ENCODE measurements at places on chromosomes 7 and 10.

DNA sequence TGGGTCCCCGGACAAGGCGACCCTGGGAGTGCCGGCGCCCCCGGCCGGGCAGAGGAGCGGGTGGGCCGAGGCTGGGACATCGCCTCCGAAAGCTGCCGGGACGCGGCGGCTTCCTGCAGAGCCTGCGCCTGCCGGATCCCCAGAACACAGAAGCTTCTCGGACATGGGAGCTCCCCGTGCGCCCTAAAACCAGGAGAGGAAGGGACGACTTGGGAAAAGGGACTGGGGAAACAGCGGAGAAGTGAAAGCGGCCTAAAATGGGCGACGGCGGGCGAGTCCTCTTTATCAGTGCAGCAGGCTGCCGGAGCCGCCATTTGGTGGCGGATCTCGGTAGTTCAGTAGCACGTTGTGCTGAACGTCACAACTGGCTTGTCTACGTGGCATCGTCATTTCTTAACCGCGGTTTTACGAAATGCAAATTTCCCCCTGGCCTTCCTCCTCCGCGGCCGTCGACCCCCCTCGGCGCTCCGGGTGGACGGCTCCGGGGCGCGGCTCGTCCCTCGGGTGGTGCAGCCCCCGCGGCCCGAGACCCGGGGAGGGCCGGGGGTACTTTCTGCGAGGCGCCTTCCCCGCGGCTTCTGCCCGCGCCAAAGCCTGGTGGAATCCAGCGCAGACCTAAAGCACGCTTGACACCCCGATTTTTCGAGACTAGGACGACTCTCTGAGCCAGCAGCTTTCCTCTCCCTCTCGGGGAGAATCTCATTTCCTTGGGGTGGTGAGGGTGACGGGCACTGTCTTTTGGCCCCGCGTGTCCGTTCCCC, 9.9 kb upstream of the SPAG6 start:
- peak; percentile 60 for DNase-seq

GRCh38 chr10:96608805-96609204, 22.0 kb upstream of the TM9SF3 start:
- no peak for DNase-seq

- DNase-seq: no peak
Observed at GRCh38 chr10:18860631-18861240, 187.9 kb upstream of the MALRD1 start.

DNA sequence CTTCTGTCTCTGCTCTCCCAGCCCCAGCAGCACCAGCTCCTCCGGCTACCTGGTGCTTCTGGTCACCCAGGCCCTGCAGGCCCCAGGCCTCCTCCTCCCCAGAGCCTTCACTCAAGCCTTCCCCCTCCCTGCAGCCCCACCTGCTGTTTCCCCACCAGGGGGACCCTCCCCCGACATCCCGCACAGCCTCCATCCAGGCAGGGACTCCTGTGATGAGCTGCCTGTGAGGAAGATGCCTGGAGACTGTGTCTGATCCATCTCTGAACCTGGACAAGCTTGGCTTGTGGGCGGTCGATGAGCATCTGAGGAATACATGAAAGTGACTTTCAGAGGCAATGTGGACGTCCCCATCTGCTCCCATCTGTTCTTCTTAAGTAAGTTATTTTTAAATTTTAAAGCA, 45.0 kb downstream of the RAMP3 start:
- DNase-seq: no peak

DNA sequence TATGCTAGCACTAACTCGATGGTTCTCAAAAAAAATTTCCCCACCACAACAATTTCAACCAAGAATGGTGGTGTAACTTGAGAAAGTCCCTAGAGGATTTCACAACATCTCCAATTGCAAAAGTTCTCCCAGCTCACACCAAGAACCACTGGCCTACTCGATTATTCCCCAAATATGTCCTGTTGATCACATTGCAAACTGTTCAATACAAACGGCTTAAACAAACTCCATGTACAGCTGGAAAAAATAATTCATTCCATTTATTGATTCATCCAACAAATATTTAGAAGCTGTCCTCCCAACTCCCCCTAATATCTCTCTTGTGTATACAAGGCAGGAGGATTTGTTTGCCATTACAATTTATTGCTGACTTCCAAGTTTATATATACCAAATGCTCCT, 19.1 kb downstream of the TMEM176B start:
- DNase-seq: no peak

DNA sequence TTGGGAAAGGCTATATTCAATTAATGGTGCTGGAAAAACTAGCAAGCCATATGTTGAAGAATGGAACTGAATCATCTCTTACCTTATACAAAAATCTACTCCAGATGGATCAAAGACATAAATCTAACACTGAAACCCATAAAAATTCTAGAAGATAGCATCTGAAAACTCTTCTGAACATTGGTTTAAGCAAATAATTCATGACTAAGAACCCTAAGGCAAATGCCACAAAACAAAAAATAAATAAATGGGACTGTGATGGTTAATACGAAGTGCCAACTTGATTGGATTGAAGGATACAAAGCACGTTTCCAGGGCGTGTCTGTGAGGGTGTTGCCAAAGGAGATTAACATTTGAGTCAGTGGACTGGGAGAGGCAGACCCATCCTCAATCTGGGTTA, 1130.0 kb downstream of the DNAJB9 start:
- no peak for DNase-seq

DNA sequence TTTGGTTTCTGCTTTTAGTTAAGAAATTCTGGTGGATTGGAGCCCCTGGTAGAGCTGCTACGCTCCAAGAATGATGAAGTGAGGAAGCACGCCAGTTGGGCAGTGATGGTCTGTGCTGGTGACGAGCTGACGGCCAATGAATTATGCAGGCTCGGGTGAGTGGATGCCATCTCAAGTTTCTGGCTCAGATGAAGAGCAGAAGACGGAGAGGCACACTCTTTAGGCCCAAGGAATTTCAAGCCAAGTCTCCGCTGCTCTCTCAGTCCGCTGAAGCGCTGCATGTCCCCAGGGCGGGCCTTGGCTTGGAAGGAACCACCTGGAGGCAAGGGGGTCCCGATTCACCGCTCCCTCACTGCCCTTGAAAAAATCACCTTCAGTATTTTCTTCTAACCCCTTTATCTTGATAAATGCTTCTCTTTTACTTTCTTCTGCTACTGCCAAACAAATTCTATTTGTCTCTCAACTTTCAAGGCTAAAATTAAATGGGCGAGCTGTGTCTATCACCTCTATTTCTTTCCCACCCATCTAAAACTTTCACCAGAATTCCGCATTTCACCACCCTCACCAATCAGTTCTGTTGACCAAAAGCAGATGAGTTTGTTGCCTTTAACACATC, 74.2 kb downstream of the ARMC3 start:
- DNase-seq: peak; percentile 51

DNA sequence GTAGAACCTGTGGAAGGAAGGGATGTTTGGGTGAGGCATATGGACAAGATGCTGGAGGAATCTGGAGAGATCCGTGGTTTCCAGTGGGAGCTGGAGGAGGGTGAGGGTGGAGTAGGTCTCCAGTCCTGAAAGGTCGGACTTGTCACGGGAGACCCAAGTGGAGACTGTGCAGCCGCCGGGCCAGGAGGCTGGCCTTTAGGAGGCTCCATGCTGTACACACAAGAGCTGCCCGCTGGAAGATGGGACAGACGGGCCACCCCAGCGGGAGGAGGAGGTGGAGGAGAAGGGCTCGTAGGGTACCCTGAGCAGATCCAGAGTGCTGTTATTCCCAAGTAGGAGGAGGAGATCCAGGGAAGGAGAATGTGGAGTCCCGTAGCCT, 106.7 kb downstream of the NKX6-2 start:
- no peak for DNase-seq

GRCh38 chr7:154767142-154767541, 235.8 kb downstream of the PAXIP1 start:
- DNase-seq: no peak

DNA sequence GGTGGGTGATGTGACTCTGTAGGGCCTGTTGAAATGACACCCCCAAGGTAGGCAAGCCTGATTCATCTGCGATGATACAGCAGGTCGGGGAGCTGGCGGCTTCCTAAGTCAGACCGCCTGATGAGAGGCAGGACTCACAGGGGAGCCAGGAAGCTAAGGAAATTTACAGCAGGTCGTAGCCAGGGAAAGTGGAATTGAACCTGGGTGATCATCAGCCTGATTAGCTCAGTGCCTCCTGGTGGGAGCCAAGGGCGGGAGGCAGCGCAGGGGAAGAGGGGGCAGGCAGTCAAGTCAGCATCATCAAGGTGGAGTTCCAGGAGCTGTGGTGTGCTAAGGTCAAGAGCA, 18.5 kb upstream of the TRIM56 start:
- DNase-seq: no peak

DNA sequence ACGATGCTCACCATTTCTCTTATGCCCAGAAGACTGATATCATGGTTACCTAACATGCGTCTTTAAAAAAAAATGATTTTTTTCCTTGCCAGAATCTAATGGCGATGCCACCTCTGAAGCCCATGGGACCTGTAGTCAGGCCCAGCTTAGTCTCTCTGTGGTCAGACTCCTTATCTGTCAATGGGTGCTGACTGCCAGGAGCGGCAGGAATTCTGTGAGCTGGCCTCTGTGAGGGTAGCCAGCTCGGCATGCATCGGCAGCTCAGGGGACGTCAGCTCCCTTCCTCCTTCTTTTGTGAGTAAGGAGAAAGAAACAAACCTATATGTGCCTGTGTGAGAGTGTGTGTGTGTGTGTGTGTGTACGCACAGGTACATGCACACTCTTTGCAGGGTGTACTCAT, 49.9 kb upstream of the ZRANB1 start:
- DNase-seq: no peak

GRCh38 chr7:33145156-33145555, 15.8 kb downstream of the BBS9 start:
- no peak for DNase-seq

All from globus pallidus (tissue), 1 donor.